ENCODE measurements at places on chromosomes 3 and 15. TPM values are rescaled to one million over a fixed set of nuclear protein-coding genes. Genes with fewer than 3 reads are reported as not detected.

- no peak for DNase-seq
Observed at GRCh38 chr3:69934398-69934797, 65.1 kb upstream of the SAMMSON start.

GRCh38 chr3:35383216-35383615 is 256.1 kb upstream of the ARPP21 start:
- no peak for DNase-seq

SLC28A2 gene
- total RNA-seq, result 0.10 TPM

DNA sequence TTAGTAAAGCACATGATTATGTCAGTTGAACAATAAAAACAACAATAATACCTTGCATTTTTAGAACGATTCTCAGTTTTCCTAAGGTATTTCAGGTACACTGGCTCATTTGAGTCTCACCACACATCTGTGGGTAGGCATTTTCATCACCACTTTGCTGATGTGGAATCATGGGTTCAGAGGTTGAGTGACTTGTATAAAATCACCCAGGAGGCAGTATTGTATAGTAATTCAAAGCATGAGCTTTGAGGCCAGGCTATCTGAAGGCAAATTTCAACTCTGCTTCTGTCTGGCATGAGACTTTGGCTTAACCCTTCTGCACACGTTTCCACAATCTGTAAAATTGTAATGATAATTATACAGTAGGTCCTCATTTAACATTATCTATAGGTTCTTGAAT is 183.9 kb upstream of the CMC1 start:
- no peak for DNase-seq

CACNA2D3 gene
- 2.5 TPM for total RNA-seq

DNA sequence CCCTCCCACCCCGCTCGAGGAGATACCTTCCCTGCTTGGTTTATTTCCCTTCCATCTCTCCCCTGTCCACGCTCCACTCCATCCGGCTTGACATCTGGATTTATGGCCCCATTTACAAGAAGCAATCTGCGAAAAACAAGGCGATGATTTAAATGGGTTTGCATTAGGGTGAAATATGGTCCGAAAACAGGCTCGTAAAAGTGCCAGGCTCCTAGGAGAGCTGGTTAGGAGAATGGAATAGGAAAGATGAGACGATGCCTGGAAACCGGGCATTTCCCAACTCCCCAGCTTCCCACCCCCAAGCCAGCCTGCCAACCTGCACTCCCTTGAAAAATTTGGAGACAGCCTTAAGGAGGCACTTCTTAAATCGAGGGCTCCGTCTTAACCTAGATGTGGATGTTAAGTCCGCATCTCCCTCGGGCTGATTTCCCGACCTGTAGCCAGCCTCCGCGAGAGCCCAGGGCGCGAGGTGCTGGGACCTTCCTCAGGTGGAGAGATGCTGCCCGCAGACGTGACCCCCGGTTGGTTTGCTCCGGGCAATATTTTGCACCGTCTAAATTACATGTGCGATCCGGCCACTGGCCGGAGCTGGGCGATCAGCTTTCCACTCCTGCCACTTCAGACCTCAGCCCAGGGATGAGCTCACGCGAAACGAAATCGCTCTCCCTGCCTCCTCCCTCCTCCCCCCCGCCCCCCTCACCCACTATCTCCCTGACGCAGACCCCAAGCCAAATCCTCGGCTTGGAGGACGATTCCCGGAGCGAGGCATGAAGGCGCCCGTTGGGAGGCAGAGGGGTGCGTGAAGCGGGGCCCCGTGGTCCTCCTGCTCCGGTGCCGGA is 1.3 kb downstream of the GRM7 start:
- DNase-seq, result peak; percentile 6

- DNase-seq, result no peak
Observed at GRCh38 chr3:185351396-185351795, 11.5 kb upstream of the MAP3K13 start.

ZBBX gene
- not detected for total RNA-seq

DNA sequence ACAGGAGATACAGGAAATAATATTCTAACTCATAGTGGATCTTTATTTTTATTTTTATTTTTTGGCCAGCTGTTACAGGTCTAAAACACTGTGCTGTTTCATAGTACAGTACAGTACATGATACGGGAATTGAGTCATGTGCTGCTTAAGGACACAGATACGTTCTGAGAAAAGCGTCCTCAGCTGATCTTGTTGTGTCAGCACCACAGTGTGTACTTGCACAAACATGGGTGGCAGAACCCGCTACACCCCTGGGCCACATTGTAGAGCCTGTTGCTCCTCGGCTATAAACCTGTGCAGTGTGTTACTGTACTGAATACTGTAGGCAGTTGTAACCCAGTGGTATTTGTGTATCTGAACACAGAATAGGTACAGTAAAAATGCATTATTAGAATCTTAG is 183.4 kb downstream of the OR4M2 start:
- no peak for DNase-seq

TRIM42 gene
- total RNA-seq, result not detected

ACY1 gene
- total RNA-seq, result 16.8 TPM

DNA sequence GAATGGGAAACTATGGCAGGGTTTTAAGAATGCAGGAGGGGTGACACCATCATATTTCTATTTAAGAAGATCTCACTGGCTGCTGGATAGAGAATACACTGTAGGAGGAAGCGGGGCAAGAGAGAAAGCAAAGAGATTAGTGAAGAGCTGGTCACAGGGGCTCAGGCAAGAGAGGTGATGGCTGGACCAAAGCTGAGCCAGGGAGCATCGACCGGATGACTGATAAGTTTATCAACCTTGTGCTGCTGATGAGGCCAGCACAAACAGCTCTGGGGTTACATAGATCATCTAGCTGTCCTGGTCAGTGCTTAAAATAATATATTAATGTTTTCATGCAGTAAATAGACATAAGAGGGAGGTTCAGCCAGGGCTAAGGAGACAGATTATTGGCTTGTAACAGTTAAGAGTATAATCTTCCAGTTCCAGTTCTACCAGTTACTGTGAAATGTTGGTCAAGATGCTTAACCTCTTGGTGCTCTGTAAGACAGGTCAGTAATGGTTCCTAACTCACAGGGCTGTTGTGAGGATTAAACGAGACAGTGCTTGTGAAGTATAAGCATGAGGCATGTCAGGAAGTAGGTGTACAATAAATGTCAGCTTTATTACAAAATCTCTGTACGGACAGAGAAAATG is 201.0 kb upstream of the FEZF2 start:
- DNase-seq, result no peak

GPR176 gene
- 4.1 TPM for total RNA-seq

GRCh38 chr15:39034816-39035215 is 470.2 kb upstream of the RASGRP1 start:
- DNase-seq, result no peak

DNA sequence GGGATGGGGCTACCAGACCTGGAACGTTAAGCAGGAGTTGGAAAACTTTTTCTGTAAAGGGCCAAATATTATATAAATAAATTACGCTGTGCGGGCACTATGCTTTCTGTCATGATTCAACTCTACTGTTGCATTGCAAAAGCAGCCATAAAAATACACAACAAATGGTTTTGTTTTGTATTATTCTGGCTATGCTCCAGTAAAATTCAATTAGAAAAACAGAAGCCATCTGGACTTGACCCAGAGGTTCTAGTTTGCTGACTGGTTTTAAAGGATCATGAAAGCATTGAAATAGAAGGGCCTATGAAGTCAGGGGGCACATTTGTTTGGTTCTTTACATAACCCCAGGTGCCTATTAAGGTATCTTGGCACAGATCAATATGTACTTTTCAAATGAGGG is 647.4 kb upstream of the LMCD1 start:
- DNase-seq, result no peak

HYKK gene
- total RNA-seq, result 6.9 TPM

TRAT1 gene
- total RNA-seq, result not detected

SCAANT1 gene
- not detected for total RNA-seq

DNA sequence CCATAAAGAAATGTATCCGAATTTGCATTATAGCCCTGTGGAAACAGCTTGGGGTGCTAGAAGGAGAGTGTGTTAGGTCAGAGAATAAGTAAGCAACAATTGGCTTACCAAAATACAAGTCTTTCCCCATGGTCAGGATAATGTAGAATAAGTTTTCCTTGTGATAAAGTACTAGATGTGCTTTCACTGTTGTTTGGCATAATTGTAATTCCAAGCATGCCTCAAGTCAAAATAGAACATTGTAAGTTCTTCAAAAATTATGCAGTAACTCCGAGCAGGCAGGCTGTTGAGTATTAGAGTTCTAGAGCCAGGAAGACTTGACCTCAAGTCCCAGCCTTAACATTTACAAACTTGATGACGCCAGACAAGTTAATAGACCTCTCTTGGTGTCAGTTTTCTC is 242.0 kb downstream of the TUSC7 start:
- no peak for DNase-seq

DNA sequence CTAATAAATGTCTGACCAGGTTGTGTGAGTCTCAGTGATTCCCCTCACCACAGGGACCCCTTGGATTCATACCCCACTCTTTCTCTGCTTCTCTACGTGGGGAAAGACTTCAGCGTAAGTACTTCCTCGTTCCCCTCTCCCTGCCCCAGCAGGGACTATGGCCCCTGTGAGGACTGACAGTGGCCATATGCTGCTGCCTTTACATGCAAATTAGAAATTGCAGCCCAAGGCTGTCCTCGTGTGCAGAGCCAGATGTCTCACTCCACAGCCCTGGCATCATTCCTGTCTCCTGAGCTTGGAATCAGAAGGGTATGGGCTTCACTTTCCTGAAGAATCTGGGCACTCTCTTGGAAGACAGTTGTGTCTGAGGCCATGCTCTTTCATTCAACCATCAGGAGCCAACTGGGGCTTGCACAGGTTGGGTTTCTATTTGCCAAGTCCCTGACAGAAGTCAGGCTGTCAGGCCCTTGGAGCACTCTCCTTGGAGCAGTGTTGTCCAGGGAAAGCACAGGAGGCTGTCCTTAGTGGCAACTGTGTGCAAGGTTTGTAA is 30.5 kb upstream of the IQCF2 start:
- DNase-seq, result no peak

CORO2B gene
- total RNA-seq, result 2.3 TPM

DUOXA2 gene
- 1.2 TPM for total RNA-seq

KBTBD13 gene
- total RNA-seq, result 2.6 TPM

ZSCAN29 gene
- 37.8 TPM for total RNA-seq

GRCh38 chr15:46703871-46704637 is 1013.3 kb upstream of the SEMA6D start:
- DNase-seq, result no peak

INKA1 gene
- total RNA-seq, result 12.3 TPM

TF gene
- 26.7 TPM for total RNA-seq

GRCh38 chr3:4078903-4079302 is 224.3 kb upstream of the SETMAR start:
- no peak for DNase-seq

- DNase-seq, result no peak
Observed at GRCh38 chr3:1421577-1421976, 328.8 kb downstream of the CNTN6 start.

- no peak for DNase-seq
Observed at GRCh38 chr3:122322095-122323075, 2.7 kb upstream of the CSTA start.

RTP1 gene
- 1.0 TPM for total RNA-seq

RAF1 gene
- 156 TPM for total RNA-seq

- no peak for DNase-seq
Observed at GRCh38 chr15:62726461-62726860, 316.1 kb upstream of the TPM1 start.

TMEM45A gene
- 19.9 TPM for total RNA-seq

GRCh38 chr3:36317915-36318314 is 62.4 kb upstream of the STAC start:
- no peak for DNase-seq

GRCh38 chr15:50909010-50909317 is 481 bp downstream of the AP4E1 start:
- no peak for DNase-seq

DNA sequence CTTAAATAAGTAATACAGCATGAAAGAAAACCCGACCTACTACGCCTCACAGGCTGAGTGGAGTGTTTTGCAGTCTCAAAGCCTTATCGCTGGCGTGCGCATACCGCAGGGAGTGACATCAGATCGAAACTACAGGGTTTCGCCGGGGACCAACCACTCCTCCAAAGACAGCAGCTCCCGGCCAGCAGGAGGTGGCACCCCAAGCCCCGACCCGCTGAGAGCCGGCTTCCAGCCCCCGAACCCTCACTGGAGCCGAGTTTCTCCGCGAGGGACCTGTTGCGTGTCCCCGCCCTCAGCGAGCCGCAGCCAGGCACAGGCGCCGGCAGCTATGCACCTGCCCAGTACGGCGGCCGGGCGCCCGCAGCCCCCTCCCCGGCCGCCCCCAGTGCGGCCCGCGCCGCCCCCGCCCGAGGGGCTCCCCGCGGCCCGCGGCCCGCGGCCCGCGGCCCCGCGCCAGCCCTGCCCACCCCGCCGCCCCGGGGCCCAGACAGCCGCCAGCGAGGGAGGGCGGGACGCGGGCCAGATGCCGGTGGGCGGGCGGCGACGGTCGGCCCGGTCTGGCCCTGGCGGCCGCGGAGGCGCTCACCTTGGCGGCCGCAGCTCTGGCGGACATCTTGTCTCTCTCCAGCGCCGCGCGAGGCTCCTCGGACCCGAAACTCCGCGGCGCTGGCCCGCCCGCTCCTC is 710 bp downstream of the TJP1 start:
- peak; percentile 82 for DNase-seq

GRCh38 chr15:40498418-40498817 is 27.6 kb downstream of the CHST14 start:
- DNase-seq, result no peak

SLC4A7 gene
- total RNA-seq, result 71.5 TPM

GRCh38 chr3:115396801-115397200 is 226.5 kb upstream of the GAP43 start:
- no peak for DNase-seq

GABRA5 gene
- 0.62 TPM for total RNA-seq

GRCh38 chr3:113241292-113242095 is 30.1 kb downstream of the BOC start:
- DNase-seq, result peak; percentile 62

CCDC66 gene
- total RNA-seq, result 28.5 TPM

PPARG gene
- 8.2 TPM for total RNA-seq

- no peak for DNase-seq
Observed at GRCh38 chr3:33473813-33474212, 33.6 kb upstream of the UBP1 start.

- no peak for DNase-seq
Observed at GRCh38 chr3:170494766-170495165, 76.1 kb downstream of the CLDN11 start.

- no peak for DNase-seq
Observed at GRCh38 chr3:167501941-167502340, 28.1 kb upstream of the SERPINI2 start.

GRCh38 chr3:99997293-99997692 is 117.0 kb downstream of the FILIP1L start:
- DNase-seq, result no peak

GRCh38 chr15:70584838-70585706 is 178.3 kb downstream of the UACA start:
- DNase-seq, result peak; percentile 41

GRIP2 gene
- total RNA-seq, result 14.1 TPM

GRCh38 chr3:58690490-58690889 is 23.9 kb upstream of the FAM3D start:
- DNase-seq, result no peak

DNA sequence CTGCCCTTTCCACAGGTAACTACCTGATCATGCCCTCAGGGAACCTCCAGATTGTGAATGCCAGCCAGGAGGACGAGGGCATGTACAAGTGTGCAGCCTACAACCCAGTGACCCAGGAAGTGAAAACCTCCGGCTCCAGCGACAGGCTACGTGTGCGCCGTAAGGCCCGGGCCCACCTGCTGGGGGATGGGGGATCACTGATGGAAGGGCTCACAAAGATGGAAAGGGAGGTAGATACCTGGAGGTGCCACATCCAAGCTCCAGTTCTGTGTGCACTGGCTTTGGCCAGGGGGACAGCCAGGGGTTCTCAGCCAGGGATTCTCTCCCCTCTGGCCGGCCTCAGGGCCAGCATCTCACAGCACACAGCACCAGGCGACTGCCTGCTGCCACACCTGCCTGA is 59.4 kb downstream of the BOC start:
- no peak for DNase-seq

All from tongue (tissue), 3 donors.